SK-N-SH treated with all-trans-retinoic acid at 6 μM for 48 hours (cell line): ENCODE measurements at places on chromosomes 5 and 9.
A peak's percentile ranks its signal among the peaks of the same experiment; 100 is the strongest.

DNA sequence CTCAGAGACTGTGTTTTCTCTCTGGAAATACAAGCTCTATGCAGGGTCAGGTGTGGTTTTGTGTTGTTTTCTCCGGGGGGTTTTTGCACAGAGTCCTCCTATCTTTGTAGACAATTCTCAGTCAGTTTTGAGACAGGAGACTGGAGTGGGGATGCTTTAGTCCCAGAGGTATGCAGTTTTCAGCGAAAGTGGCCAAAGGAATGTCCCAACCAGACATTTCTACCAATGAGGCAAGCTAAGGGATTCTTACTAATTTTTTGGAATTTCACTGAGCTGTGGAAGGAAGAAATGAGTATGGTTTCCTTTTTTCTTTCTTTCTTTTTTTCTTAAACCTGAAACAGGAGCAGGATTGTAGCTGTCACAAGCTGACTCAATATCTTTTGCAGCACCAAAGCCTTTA lies 35.3 kb upstream of the PLPP1 start:
- peak; percentile 79 for ATAC-seq

DNA sequence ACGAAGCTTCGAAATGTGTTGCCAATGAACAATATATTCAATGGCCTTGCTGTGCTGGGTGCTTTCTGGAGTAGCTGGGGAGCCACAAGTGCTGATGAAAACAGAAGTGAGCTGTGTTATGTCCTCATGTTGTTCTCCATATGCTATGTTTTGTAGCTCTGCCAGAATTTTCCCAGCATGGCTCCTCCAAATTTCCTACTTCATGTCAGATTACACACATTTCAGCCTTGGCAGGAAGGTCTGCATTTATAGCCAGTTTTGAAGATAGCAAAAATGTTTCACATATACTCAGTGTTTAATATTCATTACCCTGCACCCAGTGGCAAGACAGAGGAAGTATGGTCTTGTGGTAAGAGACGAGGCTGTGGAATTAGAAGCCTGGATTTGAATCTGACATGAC lies 22.6 kb upstream of the NMUR2 start:
- no peak for ATAC-seq

GRCh38 chr5:159241946-159242552 lies 21.0 kb upstream of the UBLCP1 start:
- ATAC-seq: no peak

DNA sequence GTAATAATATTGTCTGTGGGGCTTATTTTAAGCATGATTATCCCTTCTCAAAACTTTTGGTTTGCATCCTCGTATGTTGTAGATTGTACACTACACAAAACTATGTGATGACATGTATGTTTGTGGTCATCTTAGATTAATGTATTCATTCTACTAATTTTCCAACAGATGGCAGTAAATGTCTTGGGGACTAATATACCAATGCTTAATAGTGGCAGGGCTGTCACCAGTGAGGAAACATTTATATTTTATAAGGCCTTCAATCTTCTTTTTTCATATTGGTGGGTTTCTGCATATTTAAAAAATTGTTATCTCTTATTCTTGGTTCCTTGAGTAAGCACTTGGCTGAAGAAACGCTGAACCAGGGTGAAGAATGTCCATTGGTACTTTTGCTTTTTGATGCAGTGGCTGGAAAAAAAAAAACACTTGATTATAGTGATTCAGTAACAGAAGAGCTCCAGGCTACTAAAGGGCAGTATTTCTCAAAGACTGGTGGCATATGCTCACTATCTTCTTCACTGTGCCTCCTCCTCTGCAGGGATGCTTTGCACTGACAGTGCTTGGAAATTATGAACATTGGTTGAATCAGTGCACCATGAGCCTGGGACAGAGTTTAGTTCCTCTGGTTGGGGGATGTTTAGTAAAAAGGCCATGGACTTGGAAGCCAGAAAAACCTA lies 530.3 kb downstream of the RASEF start:
- ATAC-seq: peak; percentile 80

GRCh38 chr5:140565024-140565779 lies 574 bp downstream of the SLC35A4 start:
- ATAC-seq: no peak; the same call in 2 of the 3 replicates

DNA sequence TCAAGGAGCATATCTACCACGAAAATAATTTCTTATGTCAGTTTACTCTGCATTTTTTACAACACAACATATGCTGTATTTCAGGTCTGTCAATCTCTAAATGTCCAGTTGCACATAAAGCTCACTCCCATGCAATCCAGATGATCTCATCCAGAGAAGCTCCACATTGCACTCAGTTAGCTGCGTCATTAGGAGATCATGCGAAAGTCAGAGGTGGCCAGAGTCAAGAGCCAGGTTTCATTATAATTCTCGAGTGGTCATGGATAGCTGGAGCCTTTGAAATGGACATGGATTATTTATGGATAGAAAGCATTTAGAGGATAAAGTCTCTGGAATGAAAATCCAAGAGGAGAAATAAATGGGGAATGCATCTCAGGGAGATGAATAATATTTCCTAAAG lies 232.3 kb downstream of the GAS1 start:
- peak; percentile 52 for ATAC-seq

DNA sequence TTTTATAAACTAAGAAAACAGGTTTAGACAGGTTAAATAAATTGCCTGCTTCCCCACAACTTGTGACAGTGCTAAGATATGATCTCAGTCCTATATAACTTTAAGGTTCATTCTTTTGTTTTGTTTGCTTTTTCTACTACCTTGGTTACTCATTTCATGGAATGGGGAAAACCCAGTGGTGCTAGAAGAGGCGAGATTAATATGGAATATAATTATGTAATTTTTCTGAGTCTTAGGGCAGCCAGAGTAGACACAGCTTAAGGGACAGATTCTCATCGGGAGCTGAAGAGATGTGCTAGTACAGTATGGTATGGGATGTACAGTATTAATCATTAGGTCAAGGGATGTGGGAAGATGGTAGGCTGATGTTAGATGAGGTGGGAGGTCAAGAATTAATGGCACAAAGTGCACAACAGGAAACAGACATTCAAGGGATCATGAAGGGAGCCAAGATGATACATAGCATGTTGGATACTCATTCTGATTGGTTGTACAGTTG lies 6.2 kb downstream of the TRIM32 start:
- peak; percentile 49 for ATAC-seq

DNA sequence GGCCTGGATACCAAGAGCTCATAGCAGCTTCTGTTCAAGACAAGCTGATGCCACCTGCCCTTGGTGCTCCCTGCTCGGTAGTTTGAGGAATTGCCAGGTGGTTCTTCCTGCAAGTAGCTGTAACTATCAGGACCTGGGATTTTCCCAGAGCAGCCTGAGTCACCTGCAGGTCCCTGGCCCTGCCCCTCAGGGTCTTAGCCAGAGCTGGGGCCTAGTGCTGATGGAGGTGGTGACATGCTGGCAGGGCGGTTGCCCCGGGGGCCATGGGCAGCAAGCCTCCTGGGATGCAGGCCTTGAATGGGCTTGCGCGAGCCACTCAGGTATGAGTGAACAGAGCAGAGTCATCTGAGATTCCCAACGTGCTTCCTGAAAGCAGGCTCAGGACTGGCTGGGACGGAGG lies 262.3 kb downstream of the HSPA4 start:
- no peak for ATAC-seq

GRCh38 chr5:141680751-141681201 lies 1.3 kb downstream of the ARAP3 start:
- ATAC-seq: peak; percentile 72

DNA sequence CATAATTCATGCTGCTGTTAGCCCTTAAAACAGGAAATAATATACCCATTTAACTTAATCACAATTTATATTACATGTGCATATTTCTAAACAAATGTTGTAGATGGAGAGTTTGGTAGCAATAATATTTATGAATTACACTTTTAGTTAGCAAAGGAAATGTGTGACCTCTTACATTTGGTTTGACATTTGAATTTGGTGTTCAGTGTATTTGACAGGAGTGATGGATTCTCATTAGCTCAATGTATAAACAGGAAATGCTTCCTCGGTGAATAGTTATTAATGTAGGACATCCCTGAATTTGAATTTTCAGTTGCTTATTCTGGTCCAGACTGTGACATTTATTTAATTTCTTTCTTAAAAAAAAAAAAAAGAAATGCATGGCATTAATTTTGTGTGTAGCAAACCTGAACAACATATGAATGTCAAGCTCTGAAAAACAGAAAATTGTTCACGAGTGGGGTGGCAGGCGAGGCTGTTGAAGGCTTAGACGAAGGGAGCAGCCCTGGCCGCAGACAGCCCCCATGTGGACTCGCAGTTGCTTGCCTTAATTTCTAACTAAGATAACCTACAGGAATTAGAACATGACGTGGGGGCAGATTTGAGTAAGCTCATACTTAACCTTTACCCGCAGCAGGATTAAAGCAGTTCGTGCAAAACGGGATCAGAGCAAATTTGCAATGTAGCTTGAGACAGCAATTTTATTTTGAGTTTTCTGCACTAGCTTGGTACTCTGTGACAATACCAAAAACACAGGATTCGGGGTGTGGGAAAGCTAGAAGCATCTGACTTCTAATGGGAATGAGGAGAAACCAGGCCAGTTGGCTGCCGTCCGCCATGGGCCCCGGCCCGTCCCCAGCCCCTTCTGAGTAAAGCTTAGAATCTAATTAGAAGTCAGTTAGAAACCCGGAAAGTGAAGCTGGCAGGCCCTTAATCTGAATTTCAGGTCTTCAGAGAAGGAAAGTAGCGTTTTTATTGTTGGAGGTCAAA lies 134.3 kb downstream of the MACROH2A1 start:
- ATAC-seq: no peak

GRCh38 chr5:159135896-159136531 lies 36.3 kb upstream of the EBF1 start:
- ATAC-seq: peak; percentile 73

- no peak for ATAC-seq
These were observed 25.5 kb upstream of the RUSC2 start for GRCh38 chr9:35464141-35465025.

- ATAC-seq: no peak
These were observed 4.1 kb downstream of the SUSD1 start for GRCh38 chr9:112170968-112171367.

- ATAC-seq: peak; percentile 69
These were observed at the start of gene UGT3A2 for GRCh38 chr5:36066540-36067210. Gene UGT3A2, minus strand, starts transcription at chr5:36066882. Its CDS starts 93 bp downstream, at chr5:36066789.

GRCh38 chr9:69519470-69520240 lies 152.5 kb downstream of the APBA1 start:
- no peak for ATAC-seq

- peak; percentile 79 for ATAC-seq
These were observed 152.2 kb downstream of the NR2F1-AS1 start for GRCh38 chr5:93428868-93429267.

- peak; percentile 71 for ATAC-seq
These were observed 101.9 kb upstream of the SLC44A1 start for GRCh38 chr9:105142406-105143135.

- peak; percentile 46 for ATAC-seq
These were observed at the start of gene FGF18 for GRCh38 chr5:171418982-171419687. Gene FGF18, plus strand, starts transcription at chr5:171419647. Its CDS starts 553 bp downstream, at chr5:171420200.

- no peak for ATAC-seq
These were observed 39.9 kb downstream of the ERP44 start for GRCh38 chr9:100058699-100059579.

- no peak for ATAC-seq
These were observed 138.6 kb upstream of the RASA1 start for GRCh38 chr5:87129046-87129445.

DNA sequence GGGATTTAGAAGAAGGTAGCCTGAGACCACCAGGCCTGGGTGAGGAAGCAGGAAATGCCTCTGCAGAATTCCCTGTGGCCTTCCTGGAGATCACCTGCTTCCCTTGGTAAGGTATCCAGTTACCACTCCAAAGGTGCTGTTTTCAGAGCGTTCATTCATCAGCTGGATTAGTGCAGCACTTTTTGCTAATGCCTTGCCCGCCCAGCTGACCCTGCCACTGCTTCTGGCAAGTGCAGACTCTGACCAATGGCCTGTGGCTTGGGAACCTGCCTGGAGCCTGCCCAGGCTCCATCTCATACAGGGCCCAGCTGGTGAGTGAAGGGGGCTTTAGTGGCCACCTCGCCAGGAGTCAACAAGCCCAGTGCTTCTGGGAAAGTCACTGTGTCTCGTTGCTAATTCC lies 48.6 kb downstream of the FOXI1 start:
- ATAC-seq: no peak

DNA sequence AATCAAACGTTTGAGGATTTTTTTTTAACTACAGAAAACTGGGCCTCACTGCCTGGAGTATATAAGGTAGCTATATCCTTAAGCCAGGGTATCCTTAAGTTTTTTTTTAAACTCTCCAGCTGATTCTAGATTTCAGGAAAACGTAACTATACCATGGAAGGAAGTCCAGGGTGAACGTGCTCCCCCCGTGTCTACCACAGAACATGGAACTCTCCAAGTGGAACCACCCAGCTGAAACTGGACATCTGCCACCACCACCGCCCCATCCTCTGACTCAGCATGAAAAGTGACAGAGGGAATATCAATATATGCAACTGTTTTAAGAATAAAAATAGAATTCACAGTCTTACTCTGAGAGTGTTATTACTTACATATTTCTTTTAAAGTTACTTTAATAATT lies 61.3 kb downstream of the DROSHA start:
- ATAC-seq: peak; percentile 34; the same call in 1 of the 3 replicates

DNA sequence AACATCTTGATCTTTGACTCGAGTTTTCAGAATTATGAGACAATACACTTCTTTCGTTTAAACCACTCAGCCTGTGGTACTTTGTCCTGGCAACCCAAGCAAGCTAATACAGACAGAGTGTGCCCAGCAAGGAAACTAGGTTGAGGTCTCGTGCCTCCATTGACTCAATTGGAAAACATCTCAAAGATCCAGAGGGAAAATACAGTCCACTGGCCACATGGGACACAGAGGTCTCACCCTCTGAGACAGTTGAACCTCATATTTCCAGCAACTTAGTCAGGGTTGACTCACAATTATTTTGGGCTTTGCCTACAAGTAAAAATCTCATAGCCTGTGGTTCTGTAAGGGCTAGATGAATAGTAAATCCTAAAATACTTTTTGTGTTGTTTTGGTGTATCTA lies 631.5 kb downstream of the MTRR start:
- no peak for ATAC-seq

DNA sequence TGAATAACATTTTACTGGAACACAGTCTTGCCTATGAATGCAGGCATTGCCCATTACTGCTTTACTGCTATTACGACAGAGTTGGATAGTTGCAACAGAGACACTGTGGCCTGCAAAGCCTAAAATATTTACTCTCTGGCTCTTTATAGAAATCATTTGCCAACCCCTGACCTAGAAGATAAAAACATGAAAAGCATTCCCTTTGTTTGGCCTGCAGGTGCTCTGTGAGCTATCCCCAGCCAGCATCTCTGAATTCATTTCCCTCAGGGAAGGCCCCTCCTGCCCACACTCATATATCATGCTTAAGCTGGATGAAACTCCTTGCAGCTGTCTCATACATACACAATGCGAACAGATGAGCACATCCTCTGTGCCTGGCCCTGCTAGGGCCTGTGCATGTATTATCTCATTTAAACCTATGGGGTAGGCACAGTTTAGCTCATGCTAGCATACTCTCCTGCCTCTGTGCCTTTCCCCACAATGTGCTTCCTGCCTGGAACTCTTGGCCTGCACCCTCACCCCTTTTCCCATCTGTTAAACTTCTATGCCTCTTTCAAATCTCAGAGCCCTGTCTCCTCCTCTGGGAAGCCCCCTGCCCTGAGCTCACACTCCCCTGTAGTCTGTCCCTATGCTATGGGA lies 193.1 kb downstream of the PAX5 start:
- no peak for ATAC-seq
